Muscle of arm (tissue), 14 donors: ENCODE measurements at places on chromosomes 2 and 18. TPM values are rescaled to one million over a fixed set of nuclear protein-coding genes. Genes with fewer than 3 reads are reported as not detected.

Gene PRSS56
- 1.6 TPM for polyA plus RNA-seq

Gene ZNF396
- 1.4 TPM for polyA plus RNA-seq

GRCh38 chr2:61670591-61671501 lies 132.7 kb upstream of the XPO1 start:
- no peak for DNase-seq

DNA sequence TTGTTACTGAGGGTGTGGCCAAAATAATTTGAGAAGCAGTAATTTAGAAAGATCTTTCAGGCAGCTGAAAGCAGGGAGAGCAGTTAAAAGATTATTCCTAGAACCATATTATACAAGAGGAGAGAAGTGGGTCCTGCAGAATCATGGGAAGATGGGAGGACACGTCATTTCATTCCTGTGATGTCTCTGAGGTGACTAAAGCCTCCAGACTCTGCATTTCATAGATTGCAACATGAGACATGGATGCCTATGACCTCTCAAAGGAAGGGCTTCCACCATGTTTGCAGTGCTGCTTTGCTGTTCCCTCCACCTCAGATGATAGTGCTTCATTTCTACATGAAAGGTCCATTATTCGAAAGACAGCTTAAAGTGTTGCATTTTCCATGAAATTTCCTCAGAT lies 788.4 kb downstream of the TSN start:
- DNase-seq, result no peak

GRCh38 chr2:238326801-238327365 lies 6.6 kb downstream of the TRAF3IP1 start:
- no peak for DNase-seq

DNA sequence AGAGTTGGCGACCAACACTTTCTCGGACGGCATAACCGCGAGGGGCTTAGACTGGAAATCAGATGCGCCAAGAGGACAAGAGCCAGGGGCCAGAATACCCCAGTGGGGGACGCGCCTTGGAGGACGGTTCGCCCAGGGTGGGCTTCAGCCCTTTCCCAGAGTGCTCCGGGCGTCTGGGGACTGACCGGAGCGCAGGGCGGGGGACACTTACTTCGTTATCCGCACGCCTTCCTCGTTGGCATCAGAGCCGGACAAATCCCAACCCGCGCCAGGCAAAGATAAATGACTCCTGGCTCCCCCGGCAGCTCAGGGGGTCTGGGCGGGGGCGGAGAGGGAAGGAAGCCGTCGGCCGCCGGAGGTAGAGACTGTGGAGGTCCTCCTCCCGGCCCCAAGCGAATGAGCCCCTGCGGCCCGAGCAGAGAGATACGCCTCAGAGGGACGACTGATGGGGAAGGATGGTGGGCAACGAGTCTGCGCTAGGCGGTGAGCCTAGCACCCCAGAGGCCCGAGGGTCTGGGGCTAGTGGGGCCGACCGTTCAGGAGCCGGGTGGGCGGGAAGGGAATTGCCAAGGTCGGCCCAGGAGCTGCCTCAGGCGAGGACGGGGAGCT lies 4.7 kb upstream of the SATB2 start:
- DNase-seq, result no peak

DNA sequence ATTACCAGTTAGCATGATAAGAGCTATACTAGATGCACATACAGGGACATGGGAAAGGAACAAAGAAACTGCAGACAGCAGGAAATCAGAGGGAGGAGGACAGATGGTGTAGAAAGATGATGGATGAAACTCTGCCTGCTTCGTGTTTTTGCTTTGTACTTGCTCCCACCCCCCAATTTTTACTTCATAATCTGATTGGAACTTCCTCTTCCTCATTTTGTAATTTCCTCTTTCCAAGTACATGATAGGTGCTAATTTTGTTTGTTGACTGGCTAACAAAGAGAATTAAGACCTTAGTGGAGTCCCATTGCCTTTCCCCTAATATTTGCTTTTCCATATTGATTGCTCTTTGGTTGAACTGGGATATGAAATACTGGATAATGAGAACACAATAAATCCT lies 76.0 kb upstream of the PELI1 start:
- DNase-seq, result no peak
